NCI-H187 treated with DMSO at 0.1 percent for 48 hours (cell line): ENCODE measurements at places on chromosomes 7 and 10.

- no peak for DNase-seq
These were observed 26.0 kb downstream of the PPP1R9A start for GRCh38 chr7:94933256-94933990.

GRCh38 chr10:43323245-43323644 lies 48.2 kb upstream of the FXYD4 start:
- DNase-seq: no peak

DNA sequence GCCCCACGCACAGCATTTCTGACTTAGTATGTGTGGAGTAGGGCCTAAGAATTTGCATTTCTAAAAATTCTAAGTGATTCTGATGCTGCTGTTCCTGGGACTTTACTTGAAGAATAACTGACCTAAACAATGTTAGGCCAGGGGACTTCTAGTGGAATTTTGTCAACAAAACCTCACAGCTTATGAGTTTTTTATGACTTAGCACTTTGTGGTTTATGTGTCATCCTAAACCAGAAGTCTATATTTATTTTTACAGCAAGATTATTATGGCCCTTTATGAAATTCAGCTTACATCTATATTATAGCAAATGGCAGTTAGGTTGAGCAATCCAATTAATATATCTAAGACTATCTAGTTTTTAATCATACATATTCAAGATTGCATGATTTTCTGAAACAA lies 24.6 kb upstream of the BET1 start:
- no peak for DNase-seq

DNA sequence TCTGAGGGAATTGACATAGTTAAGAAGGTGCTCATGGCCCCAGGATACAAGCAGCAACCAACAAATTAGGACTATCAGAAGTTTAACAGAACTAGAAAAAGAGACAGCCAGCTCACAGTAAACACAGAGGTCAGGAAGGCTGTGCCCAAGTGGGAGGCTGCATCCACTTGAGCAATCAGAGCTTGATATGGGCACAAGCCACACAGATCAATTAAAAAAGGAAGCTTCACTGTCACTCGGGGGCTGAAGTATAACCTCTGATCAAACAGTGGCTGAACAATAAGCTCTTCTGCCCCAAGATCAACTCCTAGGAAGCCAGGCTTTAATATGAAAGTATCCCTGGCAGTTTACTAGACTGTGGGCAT lies 40.0 kb downstream of the ZNF438 start:
- no peak for DNase-seq

DNA sequence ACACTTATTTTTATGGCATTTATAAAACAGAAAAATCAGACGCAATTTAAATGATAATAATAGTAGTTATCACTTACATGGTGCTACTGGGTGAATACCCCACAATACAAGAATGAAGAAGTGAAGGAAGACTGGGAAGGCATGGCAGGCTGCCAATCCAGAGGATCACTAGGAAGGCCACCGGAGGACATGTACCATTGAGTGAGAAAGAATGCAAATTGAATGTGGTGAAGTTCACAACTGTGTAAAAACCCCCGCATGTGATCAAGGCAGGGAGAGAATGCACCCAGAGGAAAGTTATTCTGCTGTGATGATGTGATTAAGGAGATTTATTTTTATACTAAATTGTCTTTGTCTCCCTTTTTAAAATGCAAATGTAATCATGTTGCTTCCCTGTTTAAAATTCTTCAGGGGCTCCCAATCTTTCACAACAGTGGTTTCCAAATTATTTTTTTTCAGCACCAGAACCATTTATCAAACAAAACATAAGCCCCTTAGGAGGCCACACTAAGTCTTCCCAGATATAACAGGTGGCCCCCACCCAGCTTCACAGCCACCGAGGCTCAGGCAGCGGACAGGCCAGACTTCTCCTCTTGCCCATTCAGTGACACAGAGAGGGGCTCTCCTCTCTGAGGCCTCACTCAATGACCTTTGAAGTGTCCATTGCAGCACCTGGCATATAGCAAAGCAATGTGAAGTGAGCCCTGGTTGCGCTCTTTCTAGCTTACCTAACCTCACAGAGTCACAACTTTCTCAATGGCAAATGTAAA lies 59.6 kb downstream of the FRMPD2 start:
- no peak for DNase-seq

DNA sequence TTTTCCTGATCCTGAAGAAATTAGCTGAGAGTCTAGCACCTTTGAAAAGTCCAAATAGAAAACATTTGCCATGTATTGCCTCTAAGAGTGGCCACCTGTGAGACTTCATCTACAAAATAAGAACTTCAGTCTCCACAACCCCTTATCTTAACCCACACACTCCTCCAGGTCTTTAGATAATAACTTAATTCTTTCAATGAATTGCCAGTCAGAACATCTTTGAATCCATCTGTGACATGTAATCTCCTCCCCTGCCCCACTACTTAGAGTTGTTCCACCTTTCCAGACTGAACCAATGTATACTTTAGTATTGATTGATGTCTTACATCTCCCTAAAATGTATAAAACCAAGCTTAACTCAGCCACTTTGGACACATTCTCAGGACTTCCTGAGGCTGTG lies 84.4 kb upstream of the FAM171A1 start:
- DNase-seq: no peak

DNA sequence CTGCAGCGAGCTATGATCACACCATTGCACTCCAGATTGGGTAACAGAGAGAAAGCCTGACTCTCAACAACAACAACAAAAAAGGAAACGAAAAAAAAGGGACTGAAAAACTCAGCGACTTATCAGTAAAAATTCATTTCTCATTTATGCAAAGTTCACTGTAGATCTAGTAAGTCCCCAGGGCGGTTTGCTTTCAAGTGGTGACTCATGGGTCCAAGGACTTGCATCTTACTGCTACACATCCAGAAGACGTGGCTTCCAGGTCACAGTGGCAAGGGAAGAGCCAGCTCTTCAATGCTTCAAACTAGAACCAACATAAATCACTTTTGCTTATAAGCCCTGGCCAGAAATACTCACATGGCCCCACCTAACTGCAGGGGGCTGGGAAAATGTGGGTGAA lies 178.3 kb upstream of the AUTS2 start:
- DNase-seq: no peak

DNA sequence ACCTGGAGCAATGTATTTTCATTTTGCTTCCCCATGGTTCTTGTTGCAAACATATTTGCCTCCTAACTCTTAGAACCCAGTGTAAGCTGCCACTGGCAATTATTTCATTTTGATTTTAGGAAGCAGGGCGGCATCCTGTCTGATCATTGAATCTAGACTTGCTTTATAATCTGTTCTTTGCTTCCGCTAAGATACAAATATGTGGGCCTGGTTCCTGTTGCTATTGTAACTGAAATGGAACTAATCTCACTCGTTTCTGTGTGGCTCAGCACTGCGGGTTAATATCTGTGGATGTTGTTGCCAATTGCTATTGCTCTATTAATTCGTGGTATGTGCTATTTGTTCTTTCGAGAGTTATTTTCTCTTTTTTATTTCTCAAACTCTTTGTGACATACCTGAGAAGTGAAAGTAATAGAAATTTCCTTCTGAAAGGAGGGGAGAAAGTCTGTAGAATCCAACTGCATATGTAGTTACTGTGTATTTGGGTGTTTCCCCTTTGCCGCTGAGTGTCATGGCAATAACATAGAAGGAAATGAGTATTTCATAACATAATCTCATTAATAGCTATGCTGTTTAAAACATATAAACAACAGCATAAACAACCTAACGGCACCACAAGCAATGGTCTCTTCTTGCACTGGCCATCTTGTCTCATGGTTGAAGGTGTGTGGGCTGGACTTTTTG lies 62.4 kb downstream of the FZD1 start:
- DNase-seq: no peak

DNA sequence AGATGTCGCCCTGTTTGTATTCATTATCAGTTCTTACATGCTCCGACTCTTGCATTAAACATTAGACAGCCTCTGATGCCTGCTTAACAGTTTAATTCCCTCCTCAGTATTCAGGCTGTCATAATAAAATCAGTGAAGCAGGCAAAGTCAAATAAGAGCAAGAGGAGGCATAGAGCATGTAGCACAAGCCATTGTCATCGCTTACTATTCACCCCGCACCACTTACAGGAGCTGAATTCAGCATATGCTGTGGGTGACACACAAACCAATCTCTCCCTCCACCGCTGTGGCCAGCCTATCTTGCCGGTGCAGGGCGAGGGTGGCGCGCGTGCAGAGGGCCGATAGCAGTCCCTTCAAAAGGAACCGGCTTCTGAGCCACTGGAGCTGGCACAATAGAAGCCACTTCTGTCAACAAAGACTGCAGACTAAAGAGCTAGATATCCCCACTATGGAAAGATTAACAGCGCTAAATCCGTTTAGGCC lies 433.2 kb upstream of the MGMT start:
- DNase-seq: no peak

DNA sequence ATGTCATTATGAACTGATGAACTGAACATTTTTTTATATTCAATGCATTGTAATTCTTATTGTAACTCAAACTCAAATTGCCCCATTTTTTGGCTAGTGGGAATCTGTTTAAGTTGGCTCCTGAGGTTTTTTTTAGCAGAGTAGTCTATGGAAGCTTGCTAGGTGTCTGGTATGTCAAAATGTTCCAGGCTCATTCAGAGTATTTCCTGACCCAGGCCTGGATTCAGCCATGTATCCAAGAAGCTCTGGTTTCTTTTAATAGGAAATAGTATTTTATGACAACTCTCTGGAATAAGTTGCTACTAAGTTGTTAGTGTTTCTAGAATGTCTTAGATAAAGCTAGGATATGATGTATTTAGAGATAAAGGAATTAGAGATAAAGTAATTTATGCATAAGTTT lies 288.0 kb downstream of the ARL4A start:
- no peak for DNase-seq

DNA sequence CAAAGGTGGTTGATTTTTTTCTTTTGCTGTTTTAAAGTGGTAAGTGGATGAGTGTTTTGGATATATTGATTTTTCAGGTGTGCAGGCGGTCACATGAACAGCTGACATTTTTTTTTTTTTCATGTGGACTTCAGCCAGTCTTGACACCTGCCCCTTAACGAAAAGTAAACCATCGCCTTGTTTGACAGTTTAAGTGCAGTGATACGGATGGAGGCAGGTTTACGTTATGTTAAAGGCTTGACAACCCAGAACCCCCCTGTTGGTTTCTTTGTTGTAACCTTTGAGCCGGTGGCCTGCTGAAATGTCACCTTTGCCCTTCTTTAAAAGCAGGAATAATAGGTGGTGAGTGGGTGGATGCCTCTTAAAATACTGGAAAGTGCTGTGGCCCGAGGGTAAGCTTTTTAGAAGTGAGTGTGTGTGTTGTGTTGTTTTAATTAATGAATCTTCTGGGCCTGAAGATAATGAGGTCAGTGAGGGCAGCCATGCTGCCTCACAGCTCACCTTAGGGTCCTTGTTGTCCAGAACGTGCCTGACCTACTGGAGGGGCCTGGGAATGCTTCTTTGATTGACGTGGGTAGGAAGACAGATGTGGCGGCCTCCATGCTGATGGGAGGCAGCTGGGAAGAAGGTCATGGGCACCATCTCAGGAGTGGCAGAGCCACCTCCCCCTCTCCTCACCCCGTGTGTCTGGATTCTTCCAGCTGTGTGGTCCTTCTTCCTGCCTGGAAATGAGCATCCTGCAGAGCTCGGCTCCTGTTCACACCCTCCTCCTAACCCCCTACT lies 69.8 kb downstream of the TCF7L2 start:
- DNase-seq: peak; percentile 3

- no peak for DNase-seq
These were observed 129.6 kb upstream of the CCDC6 start for GRCh38 chr10:60035984-60036383.

- DNase-seq: no peak
These were observed 156.9 kb upstream of the C7orf33 start for GRCh38 chr7:148433521-148434180.

- DNase-seq: no peak
These were observed 36.2 kb upstream of the ACTR3B start for GRCh38 chr7:152723364-152723763.

DNA sequence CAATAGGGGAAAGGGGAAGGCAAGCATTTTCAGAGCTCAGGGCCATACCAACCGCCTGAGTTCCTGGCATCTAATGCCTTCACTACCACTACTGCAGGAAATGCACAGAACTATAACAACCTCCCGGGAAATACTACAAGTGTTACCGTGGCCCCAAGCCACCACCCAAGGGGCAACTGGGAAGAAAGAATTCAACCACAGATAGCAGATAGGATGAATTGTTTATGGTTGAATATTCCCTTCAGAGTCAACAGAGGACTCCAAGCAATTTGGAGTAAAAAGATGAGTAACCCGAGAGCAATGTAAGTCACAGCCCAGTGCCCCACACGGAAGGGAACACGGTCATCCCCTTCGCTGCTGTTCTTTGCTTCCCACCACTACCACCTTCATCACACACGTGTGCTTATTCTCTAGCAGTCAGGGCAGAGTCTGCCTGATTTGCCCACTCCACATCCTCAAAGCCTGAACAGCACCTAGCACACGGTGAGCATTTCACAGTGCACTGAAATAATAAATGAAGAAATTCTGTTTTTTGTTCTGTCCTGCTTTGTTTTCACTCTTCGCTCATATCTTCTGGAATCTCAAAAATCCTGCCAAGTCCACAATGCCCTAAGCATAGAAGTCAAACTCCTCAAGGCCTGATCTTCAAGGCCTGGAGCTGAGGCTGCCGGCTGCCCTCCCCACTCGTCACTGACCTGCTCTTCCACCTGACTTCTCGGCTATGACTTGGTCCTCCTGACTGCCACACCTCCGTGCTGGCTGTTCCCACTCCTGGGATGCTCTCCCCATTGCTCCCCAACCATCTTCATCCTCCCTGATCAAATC lies 221.1 kb downstream of the KCNMA1 start:
- DNase-seq: no peak

GRCh38 chr10:72170263-72170662 lies 45.5 kb upstream of the ANAPC16 start:
- DNase-seq: no peak

DNA sequence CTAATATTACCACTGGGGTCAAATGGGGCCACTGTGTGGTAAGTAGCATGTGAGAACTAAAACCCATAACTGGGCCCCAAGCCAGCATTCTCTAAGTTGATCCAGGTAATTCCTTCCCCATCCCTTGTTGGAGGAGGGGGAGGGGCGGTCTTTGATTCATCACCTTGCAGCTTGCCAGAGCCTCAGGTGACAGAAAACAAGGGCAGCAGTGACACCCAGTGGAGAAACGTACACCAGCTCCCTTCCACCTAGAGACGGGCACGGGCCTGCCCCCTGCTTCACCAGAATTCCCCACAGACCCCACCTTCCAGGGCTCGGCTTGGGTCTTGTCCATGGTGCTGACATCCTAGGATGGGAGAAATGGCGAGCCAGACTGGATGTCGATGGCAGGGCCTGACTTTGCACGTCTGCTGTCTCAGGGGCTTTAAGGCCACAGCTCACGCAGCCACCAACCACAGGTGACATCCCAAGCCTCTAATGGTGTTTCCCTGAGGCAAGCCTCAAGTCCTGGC lies 102.0 kb downstream of the STRA8 start:
- DNase-seq: peak; percentile 40
